ELF-1 (cell line): ENCODE measurements at places on chromosomes 2 and 18.

- no peak for DNase-seq
Observed at GRCh38 chr2:227876300-227876801, 4.9 kb downstream of the DAW1 start.

DNA sequence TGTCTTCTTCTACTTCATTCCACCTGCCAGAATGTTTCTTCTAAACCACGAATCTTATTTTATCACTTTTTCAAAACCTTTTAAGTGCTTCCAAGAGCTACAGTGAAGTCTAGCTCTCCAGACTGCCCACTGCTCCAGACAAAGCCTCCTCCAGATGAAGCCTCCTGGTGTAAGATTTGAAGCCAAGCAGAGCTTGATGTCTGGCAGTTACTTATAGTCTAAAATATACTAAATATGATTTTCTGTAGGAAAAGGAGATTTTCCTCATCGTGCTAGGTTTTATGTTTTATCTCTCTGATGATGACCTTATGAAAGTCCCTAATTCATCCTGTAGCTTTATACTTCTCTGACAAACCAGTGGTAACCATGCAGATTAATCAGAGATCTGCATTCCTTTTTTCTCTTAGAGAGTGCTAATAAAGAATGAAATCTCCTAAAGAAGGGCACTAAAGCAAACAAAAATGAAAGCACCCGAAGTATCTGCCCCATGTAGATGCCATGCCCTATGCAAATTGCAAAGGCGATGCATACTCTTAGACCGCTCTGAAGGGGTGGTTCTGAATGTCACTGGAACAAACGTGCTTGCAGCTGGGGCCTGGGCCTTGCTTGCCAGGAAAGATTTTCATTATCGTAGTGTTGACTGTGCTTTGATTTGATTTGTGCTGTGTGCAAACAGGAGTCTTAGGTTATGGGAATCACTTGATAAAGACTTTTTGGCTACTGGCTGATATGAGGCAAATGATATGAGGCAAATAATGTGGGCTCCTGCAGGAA, 314.2 kb downstream of the PID1 start:
- DNase-seq = no peak

- DNase-seq = peak; percentile 52
Observed at GRCh38 chr18:60684843-60685513, 312.4 kb upstream of the MC4R start.

DNA sequence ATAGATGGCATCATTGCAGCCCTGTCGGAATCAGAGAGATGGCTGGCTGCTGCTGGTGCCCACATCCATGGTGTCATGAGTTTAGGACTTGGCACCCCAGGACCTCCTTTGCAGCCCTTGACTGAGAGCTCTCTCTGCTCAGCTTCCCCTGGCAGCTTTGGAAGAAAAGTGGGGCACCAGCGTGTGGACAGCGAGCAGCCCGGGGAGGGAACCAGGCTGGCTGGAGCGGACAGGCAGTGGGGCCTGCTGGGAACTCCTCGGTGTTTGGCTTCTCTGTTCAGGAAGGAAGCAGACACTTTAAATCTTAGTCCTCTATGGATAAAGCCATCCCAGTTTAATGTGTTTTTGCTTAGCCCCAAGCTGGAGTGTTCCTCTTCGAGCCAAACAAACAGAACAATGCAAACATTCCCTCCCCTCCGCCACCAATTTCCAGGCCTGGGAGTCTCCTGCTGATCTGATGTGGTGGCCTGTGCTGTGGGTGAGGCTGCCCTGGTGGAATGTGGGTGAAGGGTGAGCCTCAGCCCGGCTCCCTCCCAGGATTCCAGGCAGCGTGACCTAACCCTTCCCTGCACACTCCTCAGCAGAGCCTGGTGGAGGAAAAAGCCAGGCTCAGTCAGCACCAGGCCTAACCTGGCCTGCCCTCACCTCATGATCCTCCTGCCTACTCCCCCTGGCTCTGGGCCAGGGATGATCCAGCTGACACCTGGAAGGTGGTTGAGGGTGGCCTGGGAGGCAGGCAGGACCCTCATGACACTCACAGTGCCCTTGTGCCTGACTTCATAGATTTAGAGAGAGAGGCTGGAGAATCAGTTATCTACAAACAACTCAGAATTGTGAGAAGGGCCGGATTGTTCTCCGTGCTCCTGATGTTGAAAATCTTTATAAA, 21.6 kb upstream of the ITGB6 start:
- peak; percentile 75 for DNase-seq
